Naive thymus-derived CD8-positive, alpha-beta T cell (primary cell): ENCODE measurements at places on chromosomes 6 and 20.

DNA sequence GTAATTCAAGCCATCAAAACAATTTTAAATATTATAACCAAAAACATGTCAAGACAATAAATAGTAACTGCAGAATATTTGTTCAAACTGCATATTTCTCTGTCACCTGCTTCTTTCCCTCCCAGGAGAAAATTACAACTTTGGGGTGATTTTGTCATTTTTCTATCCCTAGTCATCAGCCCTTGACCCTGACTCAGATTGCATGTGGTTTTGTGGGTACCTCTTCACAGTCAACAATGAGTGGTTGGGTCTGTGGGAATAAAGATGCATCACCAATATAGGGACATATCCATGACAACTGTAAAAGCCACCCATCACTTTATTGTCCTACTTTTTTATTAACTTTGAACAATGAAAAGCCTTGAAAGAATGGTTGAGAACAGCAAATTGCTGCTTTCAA lies 7.3 kb downstream of the COL10A1 start:
- DNase-seq: no peak

GRCh38 chr20:19823216-19823615 lies 65.2 kb downstream of the RIN2 start:
- no peak for DNase-seq

DNA sequence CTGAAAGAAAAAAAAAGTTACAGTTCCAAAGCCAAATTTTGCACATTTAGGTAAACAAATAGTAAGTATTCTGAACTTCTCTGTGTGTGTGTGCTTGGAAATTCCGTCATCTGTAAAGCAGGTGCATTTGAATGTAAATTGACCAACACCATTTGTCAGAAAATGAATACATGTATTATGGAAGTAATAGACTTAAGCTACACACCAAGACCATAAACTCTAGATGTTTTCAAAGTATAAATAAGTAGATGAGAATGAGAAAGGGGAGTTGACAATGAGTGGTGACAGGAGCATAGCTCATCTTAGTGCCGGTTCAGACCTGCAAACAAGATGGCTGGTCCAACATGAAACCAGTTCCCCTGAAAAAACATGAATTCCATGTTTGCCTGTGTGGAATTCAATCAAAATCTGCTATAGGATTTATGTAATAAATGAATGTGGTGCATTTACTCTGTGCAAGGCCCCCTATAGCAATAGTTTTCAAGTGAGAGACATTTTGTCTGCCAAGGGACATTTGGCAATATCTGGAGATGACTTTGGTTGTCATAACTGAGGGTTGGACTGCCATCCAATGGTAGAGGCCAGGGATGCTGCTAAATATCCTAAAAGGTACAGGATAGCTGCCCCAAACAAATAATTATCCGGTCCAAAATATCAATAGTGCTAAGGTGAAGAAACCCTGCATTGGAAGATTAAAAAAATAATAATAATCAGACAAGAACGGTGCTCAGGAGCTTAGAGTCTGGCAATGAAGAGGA lies 11.0 kb upstream of the FILIP1 start:
- DNase-seq: no peak

DNA sequence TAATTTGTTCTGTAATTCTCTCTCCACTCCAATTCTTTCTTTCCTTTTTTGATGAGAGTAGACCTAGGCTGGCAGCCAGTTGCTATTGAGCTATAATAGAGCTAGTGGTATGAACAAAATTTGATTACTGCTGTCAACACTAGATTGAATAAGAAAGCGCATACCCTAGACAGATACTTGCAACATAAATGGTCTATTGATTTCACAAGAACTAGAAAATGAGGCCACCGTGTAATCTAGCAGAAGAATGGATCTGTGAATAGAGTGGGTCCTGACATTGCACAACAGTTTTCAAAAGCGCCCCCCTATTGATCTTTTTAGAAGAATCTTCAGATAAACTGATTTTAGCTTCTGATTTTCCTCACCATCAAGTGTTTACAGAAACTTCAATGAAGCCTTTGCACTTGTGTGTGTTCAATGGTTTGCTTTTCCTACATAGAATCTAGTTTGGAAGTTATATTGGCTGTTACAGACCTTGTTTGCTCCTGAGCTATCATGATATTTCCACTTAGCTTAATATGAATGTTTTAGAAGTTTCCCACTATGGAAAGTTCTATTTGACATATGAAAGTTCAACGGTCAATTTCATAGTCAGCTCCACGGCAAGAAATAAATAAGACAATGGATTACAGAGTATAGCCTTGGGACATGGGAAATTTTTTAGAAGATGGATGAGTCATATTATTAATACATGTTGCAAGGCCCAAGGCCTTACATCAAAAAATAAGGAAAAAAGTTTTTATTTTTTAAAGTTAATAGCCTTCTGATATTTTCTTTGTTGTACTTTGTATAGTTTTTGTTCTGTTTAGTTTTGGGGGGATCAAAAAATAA lies 55.6 kb downstream of the UTRN start:
- no peak for DNase-seq

- DNase-seq: no peak
These were observed 628 bp downstream of the SLC35B2 start for GRCh38 chr6:44256775-44257024.
